ENCODE measurements at places on chromosomes 5 and 9.
A peak's percentile ranks its signal among the peaks of the same experiment; 100 is the strongest.

- DNase-seq: no peak
Measured at GRCh38 chr9:130204959-130205358, 32.8 kb downstream of the NCS1 start.

DNA sequence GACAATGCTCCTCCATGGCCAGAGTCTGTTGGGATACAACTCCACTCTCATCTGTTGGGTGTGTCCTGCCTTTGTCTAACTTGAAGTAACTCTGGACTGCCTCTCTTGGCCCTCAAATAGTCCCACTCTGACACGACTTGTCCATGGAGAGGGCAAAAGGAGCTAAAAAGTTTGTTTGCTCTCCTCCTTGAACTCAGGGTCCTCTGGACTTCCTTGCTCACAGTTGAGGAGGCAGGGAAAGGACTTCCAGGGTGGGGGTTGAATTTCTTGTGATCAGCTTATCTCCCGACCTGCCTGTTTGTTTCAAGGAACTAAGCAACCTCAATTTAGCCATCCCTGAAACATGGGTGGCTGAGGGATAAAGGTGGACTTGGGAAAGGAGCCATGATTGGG lies 11.7 kb downstream of the DNAJB5 start:
- no peak for DNase-seq

GRCh38 chr5:107330903-107331302 lies 339.8 kb downstream of the EFNA5 start:
- DNase-seq: no peak

DNA sequence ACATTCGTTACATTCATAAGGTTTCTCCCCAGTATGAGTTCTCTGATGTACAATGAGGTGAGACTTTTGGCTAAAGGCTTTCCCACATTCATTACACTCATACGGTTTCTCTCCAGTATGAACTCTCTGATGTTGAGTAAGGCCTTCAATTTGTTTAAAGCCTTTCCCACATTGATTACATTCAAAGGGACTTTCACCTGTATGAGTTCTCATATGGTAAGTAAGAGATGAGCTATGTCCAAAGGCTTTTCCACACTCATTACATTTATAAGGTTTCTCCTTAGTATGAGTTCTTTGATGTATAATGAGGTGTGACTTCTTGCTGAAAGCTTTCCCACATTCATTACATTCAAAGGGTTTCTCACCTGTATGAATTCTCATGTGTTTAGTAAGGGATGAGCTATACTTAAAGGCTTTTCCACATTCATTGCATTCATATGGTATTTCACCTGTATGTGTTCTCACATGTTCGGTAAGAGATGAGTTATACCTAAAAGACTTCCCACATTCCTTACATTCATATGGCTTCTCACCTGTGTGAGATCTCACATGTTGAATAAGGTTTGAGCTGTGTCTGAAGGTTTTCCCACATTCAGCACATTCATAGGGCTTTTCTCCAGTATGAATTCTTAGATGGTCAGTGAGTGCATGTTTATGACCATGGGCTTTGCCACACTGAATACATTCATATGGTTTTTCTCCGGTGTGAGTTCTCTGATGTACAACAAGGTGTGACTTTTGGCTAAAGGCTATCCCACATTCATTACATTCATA lies 13.5 kb downstream of the ZFP37 start:
- no peak for DNase-seq

- DNase-seq: no peak
Measured at GRCh38 chr9:82152181-82152580, 163.6 kb downstream of the SPATA31D1 start.

DNA sequence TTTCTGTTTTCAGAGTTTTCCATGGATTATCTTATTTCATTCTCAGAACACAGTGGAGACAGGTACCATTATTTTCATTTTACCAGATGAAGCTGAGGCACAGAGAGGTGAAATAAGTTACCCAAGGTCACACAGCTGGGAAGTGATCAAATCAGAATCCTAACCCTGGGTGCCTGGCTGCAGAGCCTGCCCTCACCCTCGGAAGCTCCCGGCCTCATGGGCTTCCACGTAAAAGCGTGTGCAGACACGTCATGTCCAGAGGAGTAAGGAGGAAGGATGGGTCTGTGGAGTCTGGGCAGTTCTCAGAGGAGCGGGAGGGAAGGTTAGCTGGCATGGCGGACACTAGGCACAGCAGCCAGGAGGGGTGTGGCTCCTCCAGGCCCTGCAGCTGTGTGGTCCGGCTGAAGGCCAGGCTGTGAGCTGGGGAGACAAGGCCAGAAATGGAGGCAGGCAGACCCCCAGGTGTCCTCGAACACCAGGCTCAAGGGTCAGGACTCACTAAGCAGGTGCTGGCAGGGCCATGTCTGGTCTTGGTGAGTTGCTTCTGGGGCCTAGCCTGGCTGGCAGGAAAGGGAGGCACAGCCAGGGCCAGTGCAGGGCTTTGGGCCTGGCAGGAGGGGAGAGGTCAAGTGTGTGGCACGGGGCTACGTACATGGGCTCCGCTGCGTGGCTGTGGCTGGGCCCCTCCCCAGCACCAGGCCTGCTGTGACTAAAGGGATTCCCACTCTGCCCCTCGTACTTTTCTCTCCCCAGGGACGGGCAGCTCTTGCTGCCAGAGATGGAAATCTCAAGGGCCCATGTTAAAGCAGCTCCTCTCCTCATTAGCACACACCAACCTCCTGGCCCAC lies 5.6 kb downstream of the TBC1D9B start:
- DNase-seq: no peak

GRCh38 chr5:143056792-143057579 lies 286.8 kb downstream of the ARHGAP26 start:
- DNase-seq: no peak

DNA sequence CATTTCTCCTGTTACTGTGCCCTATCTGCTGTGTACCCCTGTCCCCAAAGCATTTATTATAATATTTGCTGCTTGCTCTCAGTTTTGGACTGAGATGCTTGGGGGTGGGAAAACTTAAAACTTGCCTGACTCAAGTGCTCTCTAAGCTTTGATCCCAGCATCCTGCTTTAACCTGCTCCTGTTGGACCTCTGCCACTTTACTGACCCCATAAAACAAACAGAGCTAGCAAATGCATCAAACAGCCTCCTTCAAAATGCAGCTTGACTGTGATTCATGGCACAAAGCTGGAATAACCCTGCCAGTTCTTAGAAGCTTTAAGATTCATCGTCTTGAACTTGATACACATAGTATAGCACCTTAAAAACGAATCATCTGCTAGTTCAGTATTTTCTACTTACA lies 212.5 kb downstream of the DEPDC1B start:
- no peak for DNase-seq

DNA sequence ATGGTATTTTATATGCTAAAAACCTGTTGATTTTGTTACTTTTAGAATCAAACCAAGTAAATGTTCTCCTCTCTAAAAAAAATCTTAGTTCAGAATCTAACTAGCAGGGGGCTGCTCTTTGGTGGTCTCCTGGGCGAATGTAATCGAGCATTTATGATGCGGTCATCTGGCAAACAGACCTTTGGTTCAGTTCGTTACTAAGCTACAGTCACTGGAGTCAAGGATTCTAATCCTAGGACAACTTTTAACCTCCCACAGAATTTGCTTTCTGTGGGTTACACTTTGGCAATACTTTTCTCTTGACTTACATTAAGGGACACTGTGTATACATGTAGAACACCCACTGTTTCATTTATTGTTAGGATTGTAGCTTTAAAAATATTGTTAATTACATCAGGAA lies 26.3 kb upstream of the FREM1 start:
- DNase-seq: no peak

GRCh38 chr5:75412111-75412990 lies 75.3 kb downstream of the HMGCR start:
- DNase-seq: no peak

GRCh38 chr9:125750627-125751011 lies 3.4 kb downstream of the PBX3 start:
- no peak for DNase-seq

DNA sequence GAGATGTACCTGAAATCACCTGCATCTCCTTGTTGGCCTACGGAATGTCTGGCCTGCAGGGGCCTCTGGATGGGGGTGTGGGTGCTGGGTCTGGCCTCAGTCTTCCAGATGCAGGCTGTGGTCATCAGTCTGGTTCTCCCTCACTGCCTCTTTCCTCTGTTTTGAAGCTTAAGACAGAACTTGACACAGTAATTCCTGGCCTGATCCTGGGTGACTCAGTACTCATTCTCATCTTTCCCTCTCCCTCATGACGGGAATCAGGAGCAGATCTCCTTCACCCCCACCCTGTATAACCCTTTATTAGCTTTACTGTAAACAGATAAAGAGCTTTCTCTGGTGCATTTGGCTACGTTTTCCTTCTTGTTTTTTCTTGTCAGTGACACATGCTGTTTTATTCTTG lies 89.3 kb upstream of the ADAMTS16 start:
- no peak for DNase-seq

DNA sequence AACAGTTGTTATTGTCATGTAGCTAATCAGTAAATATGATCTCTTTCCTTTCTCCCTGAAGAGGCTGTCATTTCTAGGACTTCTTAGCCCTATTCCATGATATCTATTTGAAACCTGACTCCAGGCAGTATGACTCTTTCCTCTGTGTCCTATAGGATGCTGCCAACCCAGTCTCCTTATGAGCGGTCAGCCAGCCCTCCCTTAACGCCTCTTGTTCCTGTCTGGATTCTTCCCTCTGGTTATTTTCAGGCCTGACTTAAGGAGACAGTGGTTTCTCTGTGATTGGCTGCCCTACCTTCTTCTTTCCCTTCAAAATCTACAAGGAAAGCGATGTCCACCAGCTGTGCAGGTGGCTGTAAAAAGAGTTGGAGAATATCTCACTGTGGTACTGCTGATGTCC lies 19.4 kb upstream of the C5orf63 start:
- no peak for DNase-seq

- DNase-seq: no peak
Measured at GRCh38 chr5:89573345-89573744, 690.4 kb upstream of the MEF2C start.

DNA sequence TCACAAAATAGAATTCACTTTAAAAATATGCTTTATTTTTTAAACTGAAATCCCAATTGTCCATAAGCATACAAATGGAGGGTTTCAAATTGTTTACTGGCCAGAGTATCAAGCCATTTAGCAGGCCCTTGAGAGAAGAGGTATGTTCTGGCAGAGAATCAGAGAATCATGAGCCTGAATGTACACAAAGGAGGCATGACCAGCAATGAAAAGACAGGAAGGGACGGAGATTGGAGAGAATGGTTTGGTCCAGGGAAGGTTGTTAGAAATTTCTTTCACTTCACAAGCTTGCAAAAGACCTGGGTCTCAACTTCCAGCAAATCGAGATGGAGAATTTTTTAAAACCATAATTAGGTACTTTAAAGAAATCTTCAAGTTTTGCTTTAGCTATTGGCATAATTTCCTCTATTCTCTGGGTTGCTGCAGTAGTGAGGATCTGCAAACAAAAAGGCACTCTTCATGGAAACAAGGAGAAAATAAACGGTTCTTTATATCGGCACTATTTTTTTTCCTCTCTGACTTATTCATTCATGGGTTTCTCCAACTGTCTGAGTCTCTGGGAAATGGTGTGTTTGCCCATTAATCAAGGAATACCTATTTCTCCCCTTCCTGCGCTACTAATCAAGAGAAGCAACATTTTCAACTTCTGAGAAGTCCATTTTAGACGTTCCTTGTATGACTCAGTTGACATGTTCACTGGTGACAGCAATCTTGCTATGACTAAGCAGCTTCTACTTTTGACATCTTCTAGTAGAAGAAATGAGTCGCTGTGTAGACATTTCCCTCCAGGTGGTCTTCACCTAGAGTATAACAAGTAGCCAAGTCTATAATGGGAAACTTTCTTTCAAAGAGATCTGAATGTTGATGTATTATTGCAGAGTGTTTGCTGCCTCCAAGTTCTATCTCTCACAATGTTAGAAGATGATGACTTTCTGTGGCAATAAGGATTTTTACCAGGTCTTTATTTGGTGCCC lies 23.1 kb upstream of the ERCC6L2 start:
- DNase-seq: no peak

- DNase-seq: no peak
Measured at GRCh38 chr5:108727236-108727650, 20.5 kb upstream of the FER start.

DNA sequence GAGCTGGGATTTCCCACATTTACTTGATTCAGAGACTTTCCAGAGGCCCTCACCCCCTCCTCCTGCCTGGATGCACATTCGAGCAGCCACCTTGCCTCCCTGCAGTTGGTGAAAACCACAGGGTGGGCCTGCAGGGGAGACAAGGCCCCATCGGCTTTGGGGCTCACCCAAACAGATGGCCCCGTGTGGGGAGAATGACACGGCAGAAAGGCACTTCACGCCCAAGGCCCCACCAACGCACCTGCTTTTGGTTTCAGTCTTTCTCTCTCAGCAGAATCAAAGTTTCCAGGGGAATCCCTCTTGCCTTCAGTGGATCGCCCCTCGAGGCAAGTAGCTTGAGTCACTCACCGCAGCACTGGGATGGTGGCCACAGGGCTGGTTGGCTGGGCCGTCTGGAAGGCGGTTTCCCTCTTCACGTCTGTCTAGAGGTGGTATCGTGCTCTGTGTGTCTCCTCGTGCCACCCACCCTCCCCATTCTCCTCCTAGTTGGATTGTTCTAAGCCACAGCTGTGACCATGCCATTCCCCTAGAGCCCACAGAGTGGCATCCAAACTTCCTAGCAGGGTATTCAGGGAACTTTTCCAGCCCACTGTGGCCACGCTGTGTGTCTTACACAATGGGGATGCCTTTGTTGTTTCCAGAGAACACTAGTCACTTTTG lies 31.8 kb downstream of the SEC61B start:
- peak; percentile 80 for DNase-seq

- DNase-seq: no peak
Measured at GRCh38 chr5:71978216-71978615, 129.1 kb upstream of the MAP1B start.

- DNase-seq: no peak
Measured at GRCh38 chr9:133650026-133650425, 13.9 kb downstream of the DBH start.

GRCh38 chr5:129387944-129388343 lies 72.2 kb upstream of the ADAMTS19 start:
- DNase-seq: no peak

GRCh38 chr5:62143268-62144229 lies 162.5 kb upstream of the KIF2A start:
- DNase-seq: no peak

GRCh38 chr5:153617190-153617589 lies 126.7 kb downstream of the GRIA1 start:
- DNase-seq: no peak

- DNase-seq: peak; percentile 53
Measured at GRCh38 chr9:2859776-2860379, 16.0 kb upstream of the PUM3 start.

All from stimulated activated CD4-positive, alpha-beta T cell treated with anti-CD3 and anti-CD28 coated beads, Interleukin-4, amount 100 ng/mL, for 1 hour (primary cell).